ENCODE measurements at places on chromosomes 5 and 9.

DNA sequence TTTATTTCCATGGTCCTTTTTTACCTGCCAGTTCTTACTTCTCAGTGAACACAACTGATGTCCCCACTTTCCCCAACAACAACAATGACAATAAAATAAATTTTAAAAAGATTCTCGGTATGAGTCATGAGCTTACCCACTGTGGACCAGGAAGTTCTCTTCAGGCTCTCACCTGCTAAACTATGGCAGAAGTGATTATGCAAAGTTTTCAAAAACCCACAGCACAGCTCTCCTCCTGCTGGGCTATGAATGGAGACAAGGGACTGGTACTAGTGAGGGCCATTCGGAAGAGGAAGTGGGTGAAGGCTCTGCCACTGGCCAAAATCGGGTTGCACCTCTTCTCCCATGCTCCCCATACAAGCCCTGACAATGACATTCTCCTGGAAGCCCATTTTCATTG lies 429.4 kb downstream of the PIK3R1 start:
- no peak for DNase-seq

GRCh38 chr9:133168432-133168831 lies 4.7 kb upstream of the GBGT1 start:
- no peak for DNase-seq

DNA sequence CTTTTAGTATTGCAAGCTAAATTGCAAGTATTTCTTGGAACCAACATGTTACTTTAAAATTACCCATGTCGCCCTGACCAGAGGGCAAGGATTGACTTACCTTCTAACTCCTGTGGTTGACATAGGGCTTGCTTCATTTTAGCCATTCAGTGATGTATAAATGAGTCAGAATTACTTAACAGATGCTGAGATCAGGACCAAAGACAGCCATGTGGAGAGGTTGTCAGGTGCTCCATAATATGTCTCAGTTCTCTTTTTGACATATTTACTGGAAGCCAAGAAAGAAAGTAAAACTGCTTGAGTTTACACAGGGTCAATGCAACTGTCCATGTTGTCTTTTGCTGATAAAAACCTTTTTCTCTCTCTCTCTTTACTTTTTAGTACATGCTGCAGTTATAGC lies 33.2 kb downstream of the F2RL2 start:
- no peak for DNase-seq

DNA sequence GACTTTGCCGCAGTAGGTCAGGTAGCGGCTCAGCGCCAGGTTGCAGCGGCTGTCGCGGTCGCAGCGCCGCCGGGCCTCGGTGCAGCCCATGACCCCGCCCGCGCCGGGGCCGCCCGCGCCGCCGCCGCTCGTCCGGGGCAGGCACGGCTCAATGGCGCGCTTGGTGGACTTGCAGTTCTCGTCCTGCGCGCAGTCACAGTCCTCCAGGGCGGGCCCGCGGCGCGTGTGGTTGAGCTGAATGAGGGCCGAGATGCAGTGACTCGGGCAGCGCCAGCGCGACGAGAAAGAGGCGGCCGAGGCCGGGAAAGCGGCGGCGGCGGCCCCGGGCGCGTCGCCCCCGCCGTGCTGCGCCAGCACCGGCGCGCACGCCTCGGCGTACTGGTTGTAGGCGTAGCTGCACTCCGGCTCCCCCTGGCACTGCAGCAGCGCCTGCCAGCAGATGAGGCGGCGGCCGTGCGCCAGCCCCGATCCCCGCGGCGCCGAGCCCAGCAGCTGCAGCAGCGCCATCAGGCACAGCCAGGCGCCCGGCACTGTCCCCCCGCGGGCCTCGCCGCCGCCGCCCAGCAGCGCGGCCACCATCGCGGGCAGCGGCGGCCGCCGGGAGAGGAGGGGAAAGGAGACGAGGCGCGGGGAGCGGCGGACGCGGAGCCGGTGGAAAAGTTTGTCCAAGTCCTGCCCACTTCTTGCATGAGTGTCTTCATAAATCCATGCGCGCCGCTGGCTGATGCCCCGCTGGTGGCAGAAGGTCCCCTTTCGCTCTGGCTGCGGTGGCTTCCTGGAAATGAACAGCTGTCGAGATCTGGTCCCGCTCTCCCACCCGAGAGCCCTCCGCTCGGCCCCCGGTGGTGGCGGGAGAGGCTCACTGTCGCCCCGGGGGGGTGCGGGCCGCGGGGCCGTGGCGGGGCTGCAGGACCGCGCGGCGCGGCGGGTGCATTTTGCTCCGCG lies 833 bp downstream of the GAS1 start:
- no peak for DNase-seq

DNA sequence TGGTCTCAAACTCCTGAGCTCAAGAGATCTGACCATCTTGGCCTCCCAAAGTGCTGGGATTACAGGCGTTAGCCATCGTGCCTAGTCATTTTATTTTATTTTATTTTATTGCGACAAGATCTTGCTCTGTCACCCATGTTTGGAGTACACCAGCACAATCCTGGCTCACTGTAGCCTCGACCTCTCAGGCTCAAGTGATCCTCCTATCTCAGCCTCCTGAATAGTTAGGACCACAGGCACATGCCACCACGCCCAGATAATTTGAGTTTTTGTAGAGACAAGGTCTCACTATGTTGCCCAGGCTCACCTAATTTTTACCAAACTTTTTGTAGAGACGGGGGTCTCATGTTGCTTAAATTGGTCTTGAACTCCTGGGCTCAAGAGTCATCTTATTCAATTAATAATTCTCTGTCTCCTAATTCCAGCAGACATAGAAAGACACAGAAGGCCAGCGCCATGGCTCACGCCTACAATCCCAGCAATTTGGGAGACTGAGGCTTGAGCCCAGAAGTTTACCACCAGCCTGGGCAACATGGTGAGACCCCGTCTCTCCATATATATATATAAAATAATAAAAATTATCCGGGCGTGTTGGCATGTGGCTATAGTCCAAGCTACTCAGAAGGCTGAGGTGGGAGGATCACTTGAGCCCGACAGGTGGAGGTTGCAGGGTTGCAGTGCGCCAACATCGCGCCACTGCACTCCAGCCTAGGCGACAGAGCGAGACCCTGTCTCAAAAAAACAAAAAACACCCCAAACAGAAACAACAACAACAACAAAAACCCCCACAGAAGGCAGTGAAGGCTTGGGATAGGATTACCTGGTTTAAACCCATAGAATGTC lies 1.0 kb upstream of the UBAP1 start:
- DNase-seq, result no peak

- no peak for DNase-seq
These were observed 144.2 kb downstream of the GADD45G start for GRCh38 chr9:89748831-89749499.

- no peak for DNase-seq
These were observed 27.8 kb downstream of the TNFSF15 start for GRCh38 chr9:114777821-114778609.

DNA sequence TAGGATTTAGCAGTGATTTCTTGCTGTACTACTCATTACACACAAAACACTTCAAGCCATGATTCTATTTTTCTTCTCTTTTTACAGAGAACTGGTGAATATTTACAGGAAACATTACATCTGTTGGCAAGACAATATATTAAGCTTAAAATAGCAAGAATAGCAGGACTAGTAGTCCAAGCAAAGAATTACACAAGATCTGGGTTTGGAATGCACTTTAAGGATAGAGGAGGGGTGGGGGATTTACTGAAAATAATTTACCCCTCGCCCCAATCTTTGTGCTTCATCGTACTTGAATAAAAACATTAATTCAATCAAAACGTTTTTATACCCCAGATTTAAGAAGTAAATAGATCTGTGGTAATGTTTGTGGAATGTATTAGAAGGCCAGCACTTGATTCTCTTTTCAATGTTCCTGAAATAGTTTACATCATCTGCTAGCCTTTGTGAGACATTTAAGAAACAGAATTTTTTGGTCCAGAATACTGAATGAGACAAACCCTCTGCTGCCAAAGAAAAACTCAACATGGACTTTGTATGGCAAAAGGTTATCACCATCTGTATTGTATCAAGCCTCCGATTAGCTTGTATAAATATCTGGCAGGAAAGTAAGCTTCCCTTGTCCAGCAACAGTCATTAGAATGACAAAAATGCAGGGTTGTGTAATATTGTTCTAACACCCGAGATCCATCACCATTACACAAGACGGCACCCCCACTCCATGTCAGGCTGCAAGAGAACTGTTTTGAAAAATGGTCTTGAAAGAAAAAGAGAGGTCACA lies 23.8 kb downstream of the SVEP1 start:
- no peak for DNase-seq

DNA sequence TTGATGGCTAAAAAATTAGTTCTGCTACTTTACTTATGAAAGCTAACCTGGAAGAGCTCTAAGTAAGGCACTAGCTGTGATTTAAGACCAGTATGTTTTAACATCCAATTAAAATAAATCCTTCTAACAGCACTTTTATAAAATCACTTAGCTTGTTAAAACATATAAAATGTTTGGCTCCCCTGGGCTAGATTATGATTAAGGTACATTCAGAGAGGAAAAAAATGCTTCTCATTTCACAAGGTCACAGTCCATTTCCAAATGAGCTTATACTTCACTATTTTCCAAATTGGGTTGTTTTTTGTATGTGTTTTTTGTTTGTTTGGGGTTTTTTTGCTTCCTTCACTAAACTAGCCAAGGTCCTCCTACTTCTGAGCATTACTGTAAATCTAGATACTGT lies 875.0 kb upstream of the DMAC1 start:
- DNase-seq, result no peak

GRCh38 chr9:123069010-123069481 lies 35.6 kb downstream of the GPR21 start:
- no peak for DNase-seq

DNA sequence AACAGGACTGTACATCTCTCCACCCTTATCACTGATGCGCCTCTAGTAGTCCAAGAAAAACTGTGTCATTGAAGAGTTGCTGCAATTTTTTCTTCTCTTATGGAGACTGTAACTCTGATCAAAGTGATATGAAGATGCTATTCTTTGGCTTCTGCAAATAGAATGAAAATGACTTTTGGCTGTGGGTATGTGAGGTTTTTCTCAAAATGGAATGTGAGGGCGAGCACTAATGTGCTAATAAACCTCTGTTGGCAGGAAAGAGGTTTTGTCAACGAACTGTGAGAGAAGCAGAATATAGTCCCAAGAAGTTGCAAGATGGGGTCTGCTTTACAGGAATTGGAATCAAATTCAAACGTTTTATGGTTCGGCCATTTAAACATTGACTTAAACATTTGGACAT lies 252.0 kb upstream of the GAS1 start:
- DNase-seq, result no peak

DNA sequence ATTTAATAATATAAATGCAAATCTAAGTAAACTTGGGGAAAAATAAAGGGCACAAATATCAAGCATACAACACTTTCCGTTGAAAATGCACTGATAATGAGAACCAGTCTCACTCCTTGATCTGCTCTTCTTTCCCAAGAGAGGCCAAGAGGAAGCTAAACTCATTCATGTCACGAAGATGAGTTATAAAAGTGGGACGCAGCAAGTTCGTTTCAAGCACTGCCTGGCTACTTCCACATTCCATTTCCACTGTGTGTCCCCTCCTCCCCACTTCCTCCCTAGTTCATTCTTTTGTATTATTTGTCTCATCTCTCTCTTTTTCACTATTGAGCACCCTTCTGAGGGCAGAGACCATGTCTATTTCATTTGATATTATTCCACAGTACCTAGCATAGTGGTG lies 158.1 kb downstream of the SLC24A2 start:
- DNase-seq, result no peak

- DNase-seq, result no peak
These were observed 3.7 kb upstream of the GM2A start for GRCh38 chr5:151249281-151249680.

DNA sequence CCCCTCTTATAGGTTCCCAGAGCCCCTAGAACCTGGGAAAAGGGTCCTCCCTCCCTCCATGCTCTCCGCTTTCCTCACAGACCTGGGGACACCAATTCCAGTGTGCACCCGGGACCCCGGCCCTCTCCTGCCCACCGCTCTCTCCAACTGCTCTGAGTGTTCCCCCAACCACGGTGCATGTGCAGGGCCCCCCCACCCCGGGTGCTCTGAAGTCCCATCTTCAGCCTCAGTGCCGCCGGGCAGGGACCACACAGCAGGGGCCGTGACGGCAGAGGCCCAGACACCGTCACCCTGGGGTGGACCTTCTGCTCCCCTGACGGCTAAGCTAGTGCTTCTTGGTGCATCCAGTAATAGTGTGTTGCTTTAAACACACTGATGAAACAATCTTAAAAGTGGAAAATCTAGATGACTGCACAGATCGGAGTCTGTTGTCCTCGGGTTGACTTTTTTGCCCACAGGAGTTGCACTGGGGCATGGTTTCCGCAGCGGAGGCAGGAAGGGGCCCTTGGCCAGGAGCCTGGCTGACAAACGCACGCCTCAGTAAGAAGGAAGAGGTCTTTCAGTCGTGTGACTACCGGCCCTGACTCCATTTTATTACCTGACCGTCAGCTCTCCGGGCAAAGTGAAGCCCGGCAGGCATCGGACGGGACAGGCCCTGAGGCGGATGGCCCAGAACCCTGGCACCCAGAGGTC lies 36.2 kb upstream of the SLC6A3 start:
- DNase-seq, result no peak

- DNase-seq, result no peak
These were observed 41.8 kb downstream of the KLHL3 start for GRCh38 chr5:137693951-137694721.

- no peak for DNase-seq
These were observed 41.5 kb downstream of the SH3PXD2B start for GRCh38 chr5:172412724-172413286.

GRCh38 chr9:122261469-122261881 lies 3.2 kb downstream of the RBM18 start:
- peak; percentile 1 for DNase-seq

DNA sequence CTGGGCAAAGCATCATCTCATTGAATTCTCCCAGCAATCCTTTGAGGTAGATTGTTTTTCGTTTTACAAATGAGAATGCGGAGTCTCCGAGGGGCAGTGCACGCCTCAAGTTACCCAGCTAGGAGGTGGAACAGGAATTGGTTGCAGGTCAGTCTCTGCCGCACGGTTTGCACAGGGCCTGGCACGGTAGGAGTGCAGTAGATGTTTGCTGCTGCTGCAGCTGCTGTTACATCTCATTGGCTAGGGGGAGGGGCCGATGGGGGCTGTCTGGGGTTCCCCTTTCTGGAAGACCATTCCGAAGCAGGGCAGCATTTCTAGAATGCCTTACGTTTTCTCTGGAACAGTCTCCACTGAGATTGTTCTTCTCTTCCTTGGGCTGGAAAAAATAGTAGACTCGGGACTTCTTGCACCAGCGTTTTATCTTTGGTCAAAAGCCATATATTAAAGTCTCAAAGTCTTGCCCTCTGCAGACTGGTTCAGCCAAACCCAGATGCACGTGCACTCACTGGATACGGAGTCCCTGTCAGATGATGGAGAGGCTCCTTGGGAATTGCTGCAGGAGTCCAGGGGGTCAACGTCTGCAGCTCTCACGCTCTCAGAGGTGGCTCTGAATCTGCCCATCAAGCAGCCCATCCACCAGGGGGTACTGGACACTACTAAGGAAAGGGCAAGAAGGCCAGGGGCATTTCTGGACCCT lies 1.2 kb downstream of the USP20 start:
- no peak for DNase-seq

DNA sequence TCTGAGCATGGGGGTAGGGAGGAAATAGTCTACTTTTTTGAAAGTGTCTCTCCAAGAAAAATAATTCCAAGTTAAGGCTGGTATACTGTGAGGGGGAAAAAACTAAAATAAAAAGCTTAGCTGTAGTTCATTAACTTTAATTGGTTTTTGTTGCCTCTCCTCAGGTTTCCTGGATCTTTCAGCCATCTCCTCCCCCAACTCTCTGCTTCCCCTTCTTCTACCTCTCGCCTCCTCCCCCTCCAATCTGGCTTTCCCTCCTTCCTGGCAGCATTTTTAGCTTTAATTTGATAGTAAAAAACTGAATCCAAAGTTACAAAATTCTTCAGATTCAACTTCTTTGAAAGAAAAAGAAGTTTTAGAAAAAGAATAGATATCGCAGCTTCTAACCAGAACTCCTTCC lies 462.6 kb downstream of the CETN3 start:
- DNase-seq, result no peak

Data from NCI-H446 treated with DMSO at 0.1 percent for 48 hours (cell line).